ENCODE measurements at places on chromosomes 11 and 22.

DNA sequence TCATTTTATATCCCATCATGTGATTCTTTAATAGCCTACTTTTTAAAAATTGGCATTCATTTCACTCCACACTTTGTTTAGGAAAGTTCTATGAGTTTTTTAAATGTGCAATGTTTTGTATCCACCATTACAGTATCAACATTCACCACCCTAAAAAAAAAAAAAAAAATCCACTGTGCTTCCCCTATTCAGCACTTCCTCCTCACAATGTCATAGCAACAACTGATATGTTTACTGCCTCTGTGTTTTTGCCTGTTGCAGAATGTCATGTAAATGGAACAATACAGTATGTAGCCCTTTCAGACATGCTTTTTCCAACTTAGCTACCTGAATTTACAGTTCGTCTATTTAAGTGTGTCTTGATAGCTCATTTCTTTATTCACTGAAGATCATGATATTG lies 754.2 kb downstream of the FAM181B start:
- DNase-seq = no peak

- peak; percentile 83 for DNase-seq
Measured at GRCh38 chr22:38313384-38313955, 3.8 kb downstream of the CSNK1E start.

- DNase-seq = no peak
Measured at GRCh38 chr11:6742260-6742659, 29.5 kb downstream of the OR2AG2 start.

DNA sequence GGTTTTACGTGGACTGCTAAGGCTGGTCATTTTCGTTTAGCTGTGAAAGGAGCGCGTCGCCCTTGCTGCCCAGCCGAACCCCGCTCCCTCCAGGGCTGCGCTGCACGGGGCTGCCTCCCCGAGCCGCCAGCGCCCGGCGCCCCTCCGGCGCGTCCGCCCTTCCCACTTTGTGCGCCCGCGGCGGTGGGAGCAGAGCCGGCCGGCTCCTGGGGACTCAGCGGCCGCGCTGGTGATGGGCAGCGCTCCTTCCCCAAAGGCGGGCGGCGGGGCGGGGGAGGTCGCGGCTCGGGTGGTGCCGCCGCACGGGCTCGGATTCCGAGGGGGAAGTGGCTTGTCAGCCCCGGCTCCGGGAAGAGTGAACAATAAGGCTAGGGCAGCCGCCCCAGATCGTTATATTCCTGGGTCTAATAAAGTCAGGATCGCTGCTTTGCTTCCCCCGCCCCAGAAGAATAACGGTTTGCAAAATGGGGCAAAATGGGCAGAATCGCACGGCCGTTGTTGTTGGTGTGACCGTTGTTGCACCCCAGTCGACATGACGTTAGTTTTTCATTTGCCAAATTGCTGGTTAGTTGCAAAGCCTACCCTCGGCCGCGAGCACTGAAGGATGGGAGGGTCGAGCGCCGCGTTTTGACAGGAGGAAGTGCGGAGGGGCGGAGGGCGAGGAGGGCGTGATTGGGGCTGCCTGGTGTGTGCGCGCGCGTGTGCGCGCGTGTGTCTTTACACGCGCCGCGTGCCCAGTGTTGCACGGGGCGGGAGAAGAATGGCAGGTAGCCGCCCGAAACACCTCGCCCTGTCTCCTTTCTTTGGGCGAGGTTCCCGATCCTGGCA lies 745 bp downstream of the NCAM1 start:
- DNase-seq = peak; percentile 0

GRCh38 chr11:88415495-88415894 lies 78.0 kb upstream of the CTSC start:
- no peak for DNase-seq
